Cortex of kidney (tissue), 1 donor: ENCODE measurements at places on chromosomes 1 and 21.

DNA sequence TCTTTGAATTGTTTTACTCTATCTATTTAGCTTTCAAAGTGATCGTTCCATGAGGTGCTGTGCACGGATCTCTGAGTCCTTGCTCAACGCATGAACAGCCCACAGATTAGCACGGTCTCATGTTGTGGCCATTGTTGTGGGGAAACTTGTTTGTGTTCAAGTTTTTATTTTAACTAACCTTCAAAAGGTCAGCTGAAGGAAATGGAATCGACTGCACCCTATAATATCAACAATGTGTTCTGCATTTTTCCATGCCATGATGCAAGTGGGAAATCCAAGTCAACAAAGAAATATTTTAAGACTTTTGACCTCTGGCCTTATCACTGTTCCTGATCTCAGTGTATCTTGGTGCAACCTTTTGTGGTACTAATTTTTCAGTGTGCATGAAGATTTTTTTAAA, 6.1 kb downstream of the SH2D1B start:
- DNase-seq: no peak

DNA sequence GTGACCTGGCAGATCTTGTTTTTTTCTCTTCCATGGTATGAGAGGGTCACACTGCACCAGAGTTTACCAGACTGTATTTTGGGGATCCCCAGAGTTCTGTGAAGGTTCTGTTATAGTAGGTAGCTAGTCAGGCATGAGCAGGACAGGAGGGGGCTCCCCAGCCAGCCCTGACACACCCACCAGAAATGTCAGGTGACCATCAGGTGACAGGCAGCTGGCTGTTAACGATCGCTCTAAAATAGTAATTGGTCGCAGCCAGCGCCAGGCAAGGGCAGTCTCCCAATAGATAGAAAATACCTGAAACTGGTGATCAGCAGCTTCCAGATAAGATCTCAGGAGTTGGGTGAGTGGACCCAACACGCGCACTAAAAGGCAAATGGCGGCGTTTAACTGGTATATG, 264.9 kb downstream of the RHOU start:
- no peak for DNase-seq

- DNase-seq: no peak
Measured at GRCh38 chr1:234544087-234544579, 65.2 kb upstream of the TARBP1 start.

DNA sequence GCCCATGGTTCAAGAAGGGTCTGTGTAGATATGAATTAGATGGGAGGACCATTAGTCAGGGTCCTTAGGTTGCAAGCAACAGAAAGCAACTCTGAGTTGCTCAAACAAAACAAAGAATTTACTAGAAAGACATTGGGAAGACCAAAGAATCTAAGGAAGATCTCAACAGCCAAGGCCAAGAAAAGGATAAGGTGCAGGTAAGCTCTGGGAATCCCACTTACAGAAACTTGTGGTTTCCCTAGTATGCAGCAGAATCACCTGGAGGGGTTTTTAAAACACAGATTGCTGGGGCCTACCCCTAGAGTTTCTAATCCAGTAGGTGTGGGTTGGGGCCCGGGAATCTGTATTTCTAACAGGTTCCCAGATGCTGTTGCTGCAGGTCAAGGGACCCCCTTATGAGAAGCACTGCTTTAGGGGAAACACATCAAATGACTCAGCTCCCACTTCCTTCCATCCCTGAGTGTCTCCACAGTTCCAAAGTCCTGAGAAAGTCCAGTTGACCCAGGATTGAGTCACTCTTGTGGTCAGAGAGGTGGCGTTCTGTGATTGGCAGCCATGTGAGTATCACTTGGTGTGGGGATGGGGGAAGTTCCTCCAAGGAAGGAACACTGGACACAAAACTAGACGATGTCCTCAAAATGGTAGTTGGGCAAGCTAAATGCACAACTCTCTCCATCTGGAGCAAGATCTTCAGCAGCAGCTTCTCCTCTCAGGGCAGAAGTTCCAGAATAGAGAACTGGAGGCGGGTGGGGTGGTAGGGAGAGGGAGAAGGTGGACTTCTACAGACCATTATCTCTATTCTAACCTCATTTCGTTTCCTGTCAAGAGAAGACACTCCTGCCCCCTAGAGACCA, 24.2 kb upstream of the EYA3 start:
- no peak for DNase-seq

GRCh38 chr1:195202241-195202640, 1406.0 kb downstream of the KCNT2 start:
- DNase-seq: no peak

- DNase-seq: no peak
Measured at GRCh38 chr1:176531921-176532897, 69.2 kb downstream of the PAPPA2 start.
